GM03348 (cell line): ENCODE measurements at places on chromosomes 3 and 15.

DNA sequence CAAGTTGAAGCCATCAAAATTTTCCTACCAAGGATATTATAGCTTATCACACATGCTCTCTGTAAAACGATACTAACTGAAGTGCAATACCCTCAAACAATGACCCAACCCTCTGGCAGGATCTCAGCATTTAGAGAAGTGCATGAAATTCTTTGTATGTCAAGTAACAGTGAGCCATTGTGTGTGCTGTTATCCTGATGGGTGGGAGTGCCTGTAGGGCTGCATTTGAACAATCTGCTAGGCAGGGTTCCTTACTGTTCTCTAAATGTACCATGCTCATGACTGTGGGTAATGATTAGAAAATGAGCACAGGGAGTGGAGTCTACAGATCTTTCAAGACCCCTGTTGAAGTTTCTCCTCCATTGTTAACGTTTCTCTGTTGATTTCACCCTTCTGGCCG is 398.1 kb downstream of the NSUN3 start:
- DNase-seq: no peak

DNA sequence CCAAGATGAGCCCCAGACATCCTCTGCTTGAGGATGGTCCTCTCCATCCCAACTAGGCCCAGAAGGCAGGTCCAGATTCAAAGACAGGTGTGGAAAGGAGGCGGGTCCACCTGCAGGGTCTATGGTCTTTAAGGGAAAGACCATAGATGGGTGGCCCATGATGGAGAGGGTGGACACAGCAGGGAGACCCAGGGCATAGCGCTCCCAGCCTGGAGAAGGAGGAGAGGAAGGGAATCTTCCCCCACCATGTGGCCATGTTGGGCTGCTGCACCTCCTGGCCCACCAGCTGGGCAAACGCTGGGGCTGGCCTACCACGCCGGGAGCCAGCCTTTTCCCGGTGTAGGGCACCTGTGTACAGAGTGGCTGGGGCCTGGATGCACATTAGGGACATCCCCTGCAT is 265.2 kb upstream of the TLE3 start:
- peak; percentile 74 for DNase-seq

DNA sequence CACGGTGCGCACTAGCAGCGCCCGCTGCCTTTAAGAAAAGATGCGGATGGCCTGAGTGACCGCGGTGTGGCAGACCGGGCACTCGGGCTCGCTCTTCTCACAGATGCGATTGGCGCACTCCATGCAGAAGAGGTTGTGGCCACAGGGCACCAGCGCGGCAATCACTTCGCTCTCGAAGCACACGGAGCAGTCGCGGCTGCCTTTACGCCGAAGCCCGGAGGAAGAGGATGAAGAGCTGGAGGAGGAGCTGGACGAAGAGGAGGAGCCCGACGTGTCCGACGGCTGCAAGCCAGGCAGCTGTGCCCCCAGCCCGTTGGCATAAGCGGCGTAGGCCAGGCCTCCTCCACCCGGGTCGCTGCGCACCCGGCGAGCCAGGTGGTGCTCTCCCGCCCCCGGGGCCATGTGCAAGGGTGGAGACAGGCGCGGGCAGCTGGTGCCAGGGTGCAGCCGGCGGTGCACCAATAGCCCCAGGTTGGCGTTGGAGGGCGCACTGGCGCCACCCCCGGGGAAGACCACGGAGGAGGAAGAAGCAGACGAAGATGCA is 2.6 kb downstream of the MEX3B start:
- no peak for DNase-seq

DNA sequence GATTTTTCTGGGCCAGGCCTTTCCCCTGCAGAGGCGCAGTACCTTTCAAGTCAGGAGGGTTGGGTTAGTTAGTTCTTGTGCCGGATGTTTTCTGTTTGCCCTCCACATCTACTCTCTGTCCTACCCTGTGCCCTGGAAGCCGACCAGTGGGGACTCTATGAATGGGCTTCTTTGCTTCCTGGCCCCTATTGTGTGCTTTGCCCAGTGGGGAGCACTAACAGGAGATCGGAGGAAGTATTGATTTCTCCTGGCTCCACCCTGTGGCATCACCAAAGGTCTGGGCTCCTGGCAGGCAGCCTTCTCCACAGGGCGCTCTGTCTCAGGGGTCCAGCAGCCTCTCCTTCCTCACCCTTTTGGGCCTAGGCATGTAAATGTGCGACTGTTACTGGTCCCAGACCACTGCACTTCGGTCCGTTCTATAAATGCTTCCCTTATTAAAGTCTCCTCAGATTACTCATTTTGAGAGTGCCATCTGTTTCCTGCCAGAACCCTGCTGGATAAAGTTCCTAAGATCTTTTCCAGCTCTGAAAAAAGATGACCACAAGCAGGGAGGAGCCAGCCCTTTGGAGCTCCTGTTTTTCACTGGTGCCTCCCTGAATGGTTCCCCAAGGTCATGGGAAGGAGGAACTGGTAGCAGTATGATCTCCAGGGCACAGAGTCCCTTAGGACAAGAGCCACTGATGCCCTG is 44.5 kb downstream of the CTDSPL start:
- peak; percentile 68 for DNase-seq

DNA sequence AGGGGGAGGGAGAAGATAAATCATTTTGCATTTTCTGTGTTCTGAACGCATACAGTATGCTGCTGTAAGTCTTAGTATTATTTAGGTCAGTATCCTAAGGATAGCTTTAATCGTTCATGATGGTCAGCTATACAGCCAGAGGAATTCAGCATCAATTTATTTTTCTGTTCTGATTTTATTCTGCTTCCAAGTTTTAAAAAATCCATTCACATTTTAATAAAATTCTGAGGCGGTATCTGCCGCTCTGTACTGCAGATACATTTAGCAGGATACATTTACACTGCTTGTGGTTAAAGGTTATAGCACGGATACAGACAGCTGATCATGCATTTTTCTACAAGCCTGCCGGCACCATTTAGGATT is 17.8 kb downstream of the ZBTB38 start:
- DNase-seq: no peak

DNA sequence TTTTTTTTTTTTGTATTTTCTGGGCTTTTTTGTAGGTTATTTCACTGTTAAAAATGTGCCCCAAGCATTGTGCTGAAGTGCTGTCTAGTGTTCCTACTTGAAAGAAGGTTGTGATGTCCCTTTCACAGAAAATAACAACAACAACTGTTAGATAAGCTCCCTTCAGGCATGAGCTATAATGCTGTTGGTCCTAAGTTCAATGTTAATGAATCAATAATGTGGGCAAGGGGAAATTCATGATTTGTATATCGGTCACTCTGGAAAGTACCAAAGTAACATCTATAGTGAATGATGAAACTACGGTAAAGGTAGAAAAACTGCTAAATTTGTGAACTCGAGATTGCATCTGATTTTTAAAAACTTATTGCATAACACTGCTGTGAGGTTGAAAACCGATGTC is 539.4 kb downstream of the CADM2 start:
- DNase-seq: no peak

DNA sequence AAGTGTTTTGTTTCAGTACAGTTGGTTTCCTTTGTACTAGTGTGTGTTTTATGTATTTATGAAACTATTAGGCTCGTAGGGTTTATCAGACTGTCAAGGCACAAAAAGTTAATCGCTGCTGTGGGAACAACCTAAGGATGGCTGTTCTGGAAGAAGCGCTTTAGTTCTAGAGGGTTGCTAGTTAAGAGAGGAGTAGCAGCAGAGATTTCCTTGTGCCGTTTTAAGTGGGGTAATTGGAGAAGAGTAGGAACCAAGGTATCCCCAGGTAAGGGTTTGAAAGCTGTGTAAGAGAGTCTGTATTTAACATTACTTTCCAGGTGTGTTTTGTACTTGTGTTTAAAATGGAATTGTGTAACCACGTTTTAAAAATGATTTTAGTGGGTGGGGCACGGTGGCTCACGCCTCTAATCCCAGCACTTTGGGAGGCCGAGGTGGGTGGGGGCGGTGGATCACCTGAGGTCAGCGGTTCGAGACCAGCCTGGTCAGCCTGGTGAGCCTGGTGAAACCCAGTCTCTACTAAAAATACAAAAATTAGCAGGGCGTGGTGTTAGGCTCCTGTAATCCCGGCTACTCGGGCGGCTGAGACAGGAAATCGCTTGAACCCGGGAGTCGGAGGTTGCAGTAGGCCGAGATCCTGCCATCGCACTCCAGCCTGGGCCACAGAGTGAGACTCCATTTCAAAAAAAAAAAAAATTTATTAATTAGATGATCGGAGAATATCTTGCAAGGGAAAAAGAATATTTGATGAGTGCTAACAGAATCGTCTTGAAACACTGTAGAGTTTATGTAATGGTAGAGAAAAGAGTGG is 2.6 kb downstream of the MORF4L1 start:
- DNase-seq: no peak

DNA sequence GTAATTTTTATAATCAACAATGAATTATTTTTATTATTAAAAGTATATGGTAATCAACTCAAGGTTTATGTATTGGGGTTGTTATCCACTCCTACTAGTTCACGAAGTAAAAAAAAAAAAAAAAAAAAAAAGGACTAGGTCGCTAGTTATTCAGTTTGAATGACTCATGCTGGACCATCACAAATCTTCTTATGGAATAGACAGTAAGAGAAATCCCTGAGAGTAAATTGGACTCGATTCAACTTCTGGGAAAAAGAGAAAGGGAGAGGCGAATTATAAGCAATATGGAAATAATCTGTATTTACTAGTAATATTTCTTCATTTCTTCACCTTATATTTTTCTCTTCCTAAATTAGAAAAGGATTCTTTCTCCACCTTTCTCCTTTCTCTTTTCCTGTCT is 2.0 kb downstream of the MYEF2 start:
- DNase-seq: no peak

DNA sequence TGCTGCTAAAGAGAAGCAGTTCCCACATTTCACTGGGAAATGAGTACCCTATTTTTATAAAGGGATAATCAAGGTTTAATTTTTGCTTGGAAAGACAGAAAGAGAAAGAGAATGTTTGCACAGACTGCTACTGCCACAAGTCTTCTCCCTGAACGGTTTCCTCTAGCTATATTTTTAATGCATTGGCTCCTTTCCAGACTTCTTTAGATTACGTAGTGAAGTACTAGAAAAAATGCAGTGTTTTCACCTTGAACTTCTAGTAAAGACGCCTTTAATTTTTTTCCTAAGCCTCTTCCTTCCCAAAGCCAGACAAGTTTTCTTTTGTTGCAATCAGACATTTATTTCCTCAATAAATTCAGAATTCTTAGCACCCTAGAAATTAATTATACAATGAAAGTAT is 248.3 kb upstream of the CCDC54 start:
- DNase-seq: no peak

DNA sequence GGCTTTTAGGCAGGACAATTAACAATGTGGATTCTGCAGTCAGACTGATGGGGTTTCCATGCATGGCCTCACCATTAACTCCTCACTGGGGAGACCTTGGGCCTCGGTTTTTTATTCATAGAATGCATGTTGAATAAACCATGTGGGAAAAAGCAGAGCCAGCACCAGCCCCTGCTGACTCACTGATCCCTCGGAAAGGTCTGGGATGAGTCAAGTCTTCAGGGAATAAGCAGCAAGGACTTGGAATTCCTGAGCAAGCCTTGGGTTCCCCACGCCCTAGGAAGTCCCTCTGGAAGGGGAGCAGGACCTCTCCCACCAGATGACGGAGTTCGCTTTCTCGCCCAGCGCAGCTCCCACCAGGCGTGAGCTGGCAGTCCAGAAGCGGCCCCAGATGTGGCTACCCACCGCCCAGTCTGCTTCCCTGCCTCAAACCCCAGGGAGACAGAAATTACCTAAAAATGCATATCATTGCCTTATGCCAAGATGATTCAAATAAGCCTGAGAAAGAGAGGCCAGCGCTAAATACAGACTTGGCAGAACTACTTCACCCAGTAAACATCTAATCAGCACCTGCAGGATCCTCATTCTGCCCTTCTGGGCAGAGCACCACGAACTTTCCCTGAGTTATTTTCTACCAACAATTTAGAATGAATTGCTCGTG is 45.4 kb downstream of the BTD start:
- DNase-seq: peak; percentile 92

- DNase-seq: no peak
These were observed 62.0 kb downstream of the P3H2 start for GRCh38 chr3:190058521-190059241.

DNA sequence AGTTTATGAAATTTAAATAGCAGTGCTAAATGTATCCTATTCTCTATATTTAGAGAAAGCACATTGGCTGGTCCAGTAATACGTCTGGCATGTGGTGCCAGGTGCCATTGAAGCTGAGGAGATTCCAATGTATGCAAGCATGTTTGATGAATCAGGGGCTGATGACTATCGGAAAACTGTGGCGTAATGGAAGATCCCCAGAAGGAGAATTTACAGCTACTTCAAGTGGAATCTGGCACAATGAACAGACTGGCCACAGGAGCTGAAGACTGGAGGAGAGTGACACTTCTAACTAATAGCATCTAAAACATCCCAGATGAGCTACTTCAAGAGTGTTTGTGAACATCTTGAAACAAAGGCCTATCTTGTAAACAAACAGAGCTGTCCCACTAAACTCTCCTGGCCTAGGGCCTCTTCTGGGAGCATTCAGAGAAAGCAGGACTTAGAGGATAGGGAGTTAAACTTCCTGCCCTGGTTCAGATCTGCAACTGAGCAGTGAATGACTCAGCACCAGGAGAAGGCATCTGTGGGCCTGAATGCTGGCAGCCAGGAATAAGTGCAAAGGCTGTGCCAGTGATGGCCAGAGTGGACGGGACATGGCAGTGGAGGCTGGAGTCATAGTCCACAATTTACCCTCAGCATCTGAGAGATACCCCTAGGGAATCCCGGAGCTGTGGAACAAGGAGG is 15.2 kb upstream of the ACTC1 start:
- DNase-seq: peak; percentile 85

GRCh38 chr3:33385423-33385822 is 54.8 kb downstream of the UBP1 start:
- no peak for DNase-seq

- no peak for DNase-seq
These were observed 115.9 kb downstream of the TOP2B start for GRCh38 chr3:25548836-25549235.

DNA sequence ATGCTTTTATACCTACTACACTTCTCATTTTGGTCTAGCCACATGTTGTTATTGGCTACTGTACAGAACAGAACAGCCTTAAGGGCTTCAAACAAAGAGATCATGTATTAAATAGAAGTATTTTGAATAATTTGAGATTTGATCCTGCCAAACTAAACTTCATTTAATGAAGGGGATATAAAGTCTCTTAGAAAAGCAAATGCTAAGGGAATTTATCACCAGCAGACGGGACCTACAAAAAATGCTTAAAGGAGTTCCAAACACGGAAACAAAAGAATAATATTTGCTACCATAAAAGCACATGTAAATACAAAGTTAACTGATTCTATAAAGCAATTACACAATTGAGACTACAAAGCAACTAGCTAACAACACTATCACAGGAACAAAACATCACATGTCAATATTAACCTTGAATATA is 23.6 kb upstream of the FMN1 start:
- no peak for DNase-seq

DNA sequence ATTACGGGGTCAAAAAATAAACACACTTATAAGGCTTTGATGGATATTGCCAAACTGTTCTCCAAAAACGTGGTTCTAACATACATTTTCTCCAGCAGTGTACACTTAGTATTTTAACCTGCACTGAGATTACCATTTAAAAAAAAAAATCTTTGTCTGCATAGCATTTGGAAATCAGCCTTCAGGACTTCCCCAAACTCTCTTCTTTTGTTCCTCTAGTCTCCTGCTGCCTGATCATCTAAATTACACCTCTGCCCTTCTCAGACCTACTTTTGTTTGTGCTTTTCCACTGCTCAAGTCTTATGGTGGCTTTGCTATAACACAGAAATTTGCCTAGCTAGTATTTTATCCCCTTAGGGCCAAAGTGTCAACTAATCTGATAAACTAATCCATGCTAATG is 3.8 kb downstream of the NCEH1 start:
- DNase-seq: no peak

GRCh38 chr15:79978260-79978654 is 7.3 kb upstream of the BCL2A1 start:
- no peak for DNase-seq

- DNase-seq: no peak
These were observed 274.7 kb downstream of the FOXP1 start for GRCh38 chr3:71308836-71309235.
